ENCODE measurements at places on chromosomes 13 and 19.
A peak's percentile ranks its signal among the peaks of the same experiment; 100 is the strongest.

- no peak for DNase-seq
Measured at GRCh38 chr19:22144394-22144793, 52.4 kb downstream of the ZNF676 start.

DNA sequence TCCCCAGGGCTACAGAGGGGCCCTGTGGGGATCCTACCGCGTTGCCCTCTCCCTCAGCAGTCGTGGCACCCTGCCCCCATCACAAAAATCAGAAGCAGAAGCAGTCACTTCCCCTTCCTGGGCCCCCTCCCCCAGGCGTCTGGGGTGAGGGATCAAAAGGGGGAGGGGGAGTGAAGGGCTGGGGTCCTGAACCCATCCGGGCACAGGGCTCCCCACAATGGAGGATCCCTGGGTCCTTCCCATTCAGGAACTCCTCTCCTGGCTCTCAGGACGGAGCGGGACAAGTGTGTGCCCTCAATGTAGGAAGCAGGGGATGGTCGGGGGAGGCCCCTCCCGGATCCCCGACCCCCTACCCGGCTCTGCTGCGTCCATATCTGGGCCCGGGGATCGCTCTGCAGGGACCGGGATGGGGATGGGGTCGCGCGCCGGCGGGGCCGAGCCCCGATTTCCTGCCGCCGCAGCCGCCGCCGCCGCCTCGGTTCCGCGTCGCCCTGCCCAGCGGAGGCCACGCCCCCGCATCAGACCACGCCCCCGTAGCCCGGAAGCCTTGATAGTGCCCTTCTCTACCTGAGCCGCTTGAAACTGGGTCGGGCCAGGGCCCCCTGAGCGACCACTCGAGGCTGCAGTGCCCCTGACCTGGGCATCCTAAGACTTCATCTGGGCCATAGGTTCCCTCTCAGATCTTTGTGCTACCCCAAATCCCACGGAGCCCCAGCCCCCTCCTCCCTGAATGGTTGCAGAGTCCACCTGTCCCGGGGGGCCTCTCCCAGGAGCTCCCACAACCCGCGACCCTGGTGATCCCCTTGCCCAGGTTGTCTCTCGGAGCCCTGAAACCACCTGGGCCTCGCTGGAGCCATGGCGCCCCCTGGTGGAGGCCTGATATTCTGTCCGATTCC is at the start of gene GMIP:
Gene GMIP, minus strand, starts transcription at position 500 of the 896 bp plus-strand sequence. Its CDS starts 128 bp downstream, at position 372.
- DNase-seq = peak; percentile 82

DNA sequence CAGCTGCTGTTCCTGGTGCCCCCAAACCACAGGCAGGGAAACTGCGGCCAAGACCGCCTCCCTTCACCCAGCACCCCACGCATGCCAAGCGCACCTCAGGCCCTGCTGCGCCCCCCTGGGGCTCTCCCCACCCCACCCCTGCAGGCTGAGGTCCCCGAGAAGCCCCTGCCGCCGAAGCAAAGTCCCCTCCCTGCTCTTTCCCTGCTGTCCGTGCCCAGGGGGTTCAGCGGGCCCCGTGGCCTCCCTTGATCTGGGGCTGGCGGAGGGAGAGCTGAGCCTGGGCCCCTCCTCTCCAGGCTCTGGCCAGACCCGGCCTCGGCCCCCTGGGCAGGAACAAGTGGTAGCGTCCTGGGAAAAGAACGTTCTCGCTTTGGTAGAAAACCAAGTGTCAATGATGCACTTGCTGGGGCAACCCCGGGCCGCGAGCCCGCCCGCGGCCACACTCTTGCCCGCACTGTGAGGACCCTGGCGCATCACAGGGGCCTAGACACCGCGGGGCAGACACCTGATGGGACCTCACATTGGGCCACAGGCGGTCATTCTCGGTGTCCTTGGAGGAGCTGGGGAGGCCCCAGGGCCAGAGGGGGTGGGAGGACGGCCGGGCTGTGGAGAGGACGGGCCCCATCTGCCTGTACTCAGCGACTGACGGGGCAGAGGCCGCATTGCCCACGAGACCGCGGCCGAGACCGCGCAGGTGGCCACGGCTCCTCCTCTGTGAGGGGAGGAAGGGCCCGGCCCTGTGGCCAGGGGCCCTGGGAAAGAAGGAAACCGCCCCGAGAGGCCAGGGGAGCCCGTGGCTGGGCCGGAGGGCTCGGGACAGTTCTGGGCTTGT is 29.0 kb downstream of the GPX4 start:
- DNase-seq = no peak

DNA sequence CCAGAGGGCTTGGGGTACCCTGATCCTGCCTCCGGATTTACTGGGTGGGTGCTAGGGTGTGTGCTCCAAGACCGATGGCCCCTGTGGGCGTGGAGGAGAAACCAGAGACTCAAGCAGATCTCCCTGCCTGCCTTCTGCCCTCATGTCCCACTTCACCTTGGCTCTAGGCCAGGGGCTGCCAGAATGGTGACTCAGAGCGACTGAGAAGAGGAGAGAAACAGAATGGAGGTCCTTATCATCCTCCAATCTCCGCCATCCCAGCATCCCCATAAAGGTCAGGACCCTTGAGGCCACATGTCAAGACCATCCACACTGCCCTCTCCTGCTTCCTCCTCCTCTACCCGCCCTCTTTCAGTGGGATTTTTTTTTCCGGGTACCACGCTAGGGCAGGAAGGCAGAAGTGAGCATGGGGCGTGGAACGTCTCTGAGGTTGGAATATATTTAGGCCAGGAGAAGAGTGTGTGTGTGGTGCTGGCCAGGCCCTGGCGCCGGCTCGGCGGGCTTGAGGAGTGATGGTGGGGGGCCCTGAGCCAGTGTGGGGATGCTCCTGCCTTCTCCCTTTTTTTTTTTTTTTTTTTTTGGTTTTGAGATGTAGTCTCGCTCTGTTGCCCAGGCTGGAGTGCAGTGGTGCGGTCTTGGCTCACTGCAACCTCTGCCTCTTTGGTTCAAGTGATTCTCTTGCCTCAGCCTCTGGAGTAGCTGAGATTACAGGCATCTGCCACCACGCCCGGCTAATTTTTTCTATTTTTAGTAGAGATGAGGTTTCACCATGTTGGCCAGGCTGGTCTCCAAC is 22.3 kb downstream of the IER2 start:
- peak; percentile 69 for DNase-seq

DNA sequence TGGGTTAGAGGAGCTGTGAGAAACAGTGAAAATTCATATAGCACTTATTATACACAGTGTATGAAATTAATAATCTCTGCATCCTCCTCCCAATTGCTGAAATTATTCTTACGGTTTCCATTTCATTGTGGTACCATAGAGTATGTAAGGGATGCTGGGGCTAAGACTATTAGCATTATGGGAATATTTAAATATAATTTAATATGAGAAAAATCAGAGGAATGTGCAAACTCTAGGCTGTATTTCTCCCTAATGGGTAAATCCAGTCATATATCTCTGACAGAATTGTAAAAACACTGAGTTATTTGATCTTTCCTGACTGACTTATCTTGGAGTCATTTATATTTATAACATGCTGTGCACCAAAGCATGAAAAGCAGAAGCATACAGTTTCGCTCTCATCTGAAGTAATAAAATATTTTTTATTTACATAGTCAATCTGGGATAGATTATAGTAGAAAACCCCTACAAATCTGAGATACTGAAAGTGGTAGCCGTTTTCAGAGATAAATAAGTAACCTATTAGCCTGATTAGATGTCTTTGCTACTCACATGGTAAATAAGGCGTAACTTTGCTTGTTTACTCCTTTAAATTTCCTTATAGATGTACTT is 34.9 kb downstream of the LRCH1 start:
- DNase-seq = no peak

DNA sequence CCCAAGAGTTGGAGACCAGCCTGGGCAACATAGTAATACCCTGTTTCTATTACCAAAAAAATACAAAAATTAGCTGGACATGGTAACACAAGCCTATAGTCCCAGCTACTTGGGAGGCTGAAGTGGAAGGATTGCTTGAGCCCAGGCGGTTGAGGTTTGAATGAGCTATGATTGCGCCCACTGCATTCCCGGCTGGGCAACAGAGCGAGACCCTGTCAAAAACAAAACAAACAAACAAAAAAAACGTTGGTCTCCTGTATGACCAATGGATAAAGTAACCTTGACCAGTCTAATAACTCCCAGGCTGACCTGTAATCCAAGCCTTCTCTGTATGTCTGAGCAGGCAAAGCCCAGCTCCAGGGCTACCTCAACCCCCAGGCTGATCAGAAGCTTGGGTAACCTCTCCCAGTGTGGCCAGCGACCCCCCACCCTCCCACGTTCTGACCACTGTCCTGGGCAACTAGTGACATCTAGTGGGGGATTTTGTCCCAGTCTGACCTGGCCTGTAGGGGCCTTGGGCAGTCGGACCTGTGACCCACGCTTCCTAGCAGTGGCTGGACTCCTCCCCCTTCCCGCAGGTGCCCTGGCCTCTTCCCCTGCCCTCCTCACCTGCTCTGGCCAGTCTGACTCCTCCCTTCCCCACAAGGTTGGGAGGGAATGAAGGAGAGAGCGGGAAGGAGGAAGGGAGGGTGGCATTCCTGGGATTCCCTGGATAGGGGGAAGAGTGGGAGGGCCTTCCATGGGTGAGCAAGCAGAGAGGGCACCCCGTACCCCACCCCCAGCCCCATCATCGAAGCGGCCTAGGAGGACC is 1.0 kb upstream of the BCAM start:
- no peak for DNase-seq
